ENCODE measurements at places on chromosomes 1 and 21.

DNA sequence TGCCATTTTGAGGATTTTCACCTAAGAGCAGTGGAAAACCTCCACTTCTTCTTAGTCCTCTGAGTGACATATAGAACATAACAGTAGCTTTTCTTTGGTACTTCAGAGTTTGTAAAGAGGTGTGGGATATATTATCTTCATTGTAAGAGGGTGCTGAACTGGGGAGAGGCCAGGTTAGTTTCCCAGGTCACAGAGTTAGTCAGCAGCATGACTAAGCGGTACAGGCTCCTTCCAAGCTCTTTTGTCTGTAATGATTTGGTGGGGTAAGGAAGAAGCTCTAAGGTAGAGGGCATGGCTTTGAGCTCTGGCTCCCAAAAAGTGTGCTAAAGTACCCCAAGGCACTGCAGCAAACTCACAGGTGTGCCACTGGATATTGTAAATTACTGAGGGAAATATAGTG is 325.0 kb upstream of the PLXNA2 start:
- DNase-seq, result no peak
- H3K4me1 ChIP-seq, result no peaks in the 10 kb centered on the region
- H3K27ac ChIP-seq, result no peak overlapping the region
- H3K4me3 ChIP-seq, result no peak overlapping the region

DNA sequence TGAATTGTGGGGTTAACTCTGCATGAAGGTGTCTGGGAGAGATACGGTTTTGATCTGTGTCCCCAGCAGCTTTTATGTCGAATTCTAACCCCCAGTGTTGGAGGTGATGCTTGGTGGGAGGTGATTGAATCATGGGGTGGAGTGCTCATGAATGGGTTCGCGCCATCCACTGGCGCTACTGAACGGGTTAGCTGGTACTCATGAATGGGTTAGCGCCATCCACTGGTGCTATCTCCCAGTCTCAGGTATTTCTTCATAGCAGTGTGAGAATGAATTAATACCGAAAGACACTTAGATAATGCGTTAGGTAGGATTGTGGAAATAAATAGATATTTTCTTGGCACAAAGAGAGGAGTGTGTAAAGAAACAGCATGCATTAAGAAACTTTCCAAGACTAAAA is 32.9 kb upstream of the CLDN8 start:
- no peak overlapping the region for H3K27ac ChIP-seq
- H3K27me3 ChIP-seq, result no peaks in the 10 kb centered on the region
- H3K36me3 ChIP-seq, result no peaks in the 10 kb centered on the region
- H3K4me3 ChIP-seq, result no peak overlapping the region

GRCh38 chr1:172900376-172900997 is 150.3 kb downstream of the TNFSF18 start:
- no peaks in the 10 kb centered on the region for H3K27me3 ChIP-seq
- no peaks in the 10 kb centered on the region for H3K36me3 ChIP-seq
- no peak overlapping the region for H3K27ac ChIP-seq
- no peak for DNase-seq

DNA sequence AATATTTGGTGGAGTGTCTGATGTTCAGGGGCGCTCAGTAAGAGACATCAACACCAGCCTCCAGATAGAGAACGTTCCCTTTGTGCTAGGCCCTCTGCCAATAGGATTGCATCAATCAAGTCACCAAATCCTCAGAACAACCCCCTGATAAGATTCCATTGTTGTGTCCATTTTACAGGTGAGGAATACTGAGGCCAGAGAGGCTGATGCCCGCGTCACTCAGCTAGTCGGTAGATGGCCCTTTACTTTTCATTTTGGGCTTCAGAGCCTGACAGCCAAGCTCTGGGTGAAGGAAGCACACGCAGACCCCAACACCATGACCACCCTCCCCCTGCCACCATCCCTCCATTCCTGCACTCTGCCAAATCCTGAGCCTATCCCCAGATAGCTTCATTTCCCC is 406.2 kb downstream of the PTPRU start:
- H3K4me1 ChIP-seq, result peaks cover 13% of the 10 kb centered on the region
- no peak overlapping the region for H3K4me3 ChIP-seq
- H3K27ac ChIP-seq, result no peak overlapping the region
- H3K27me3 ChIP-seq, result no peaks in the 10 kb centered on the region
- DNase-seq, result no peak

- peak; percentile 71 for DNase-seq
- H3K36me3 ChIP-seq, result peaks cover 12% of the 10 kb centered on the region
- H3K4me1 ChIP-seq, result peaks cover 77% of the 10 kb centered on the region
- peaks cover 30% of the 10 kb centered on the region for H3K27me3 ChIP-seq
Observed at GRCh38 chr1:940107-941014, 16.6 kb downstream of the SAMD11 start.

DNA sequence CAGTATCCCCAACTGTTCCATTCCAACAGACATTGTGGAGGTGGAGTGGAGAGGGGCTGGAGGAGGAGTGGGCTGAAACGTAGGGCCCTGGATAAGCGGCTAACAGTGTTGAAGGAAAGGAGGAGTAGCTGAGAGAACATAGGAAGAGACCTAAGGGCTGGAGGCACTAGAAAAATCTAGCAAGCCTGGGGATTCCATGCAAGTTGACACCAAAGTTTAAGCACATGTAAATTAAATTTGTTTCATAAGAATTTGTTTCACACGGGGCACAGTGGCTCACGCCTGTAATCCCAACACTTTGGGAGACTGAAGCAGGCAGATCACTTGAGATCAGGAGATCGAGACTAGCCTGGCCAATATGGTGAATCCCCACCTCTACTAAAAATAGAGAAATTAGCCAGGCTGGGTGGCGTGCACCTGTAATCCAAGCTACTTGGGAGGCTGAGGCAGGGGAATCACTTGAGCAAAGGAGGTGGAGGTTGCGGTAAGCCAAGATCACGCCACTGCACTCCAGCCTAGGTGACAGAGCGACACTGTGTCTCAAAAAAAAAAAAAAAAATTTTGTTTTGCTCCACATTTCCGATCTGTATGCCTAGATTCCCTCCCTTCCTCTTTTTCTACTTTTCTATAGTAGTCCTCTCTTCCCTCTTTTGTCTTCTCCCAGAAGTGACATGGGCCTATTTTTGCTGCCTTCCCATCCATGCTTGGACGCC is 530 bp upstream of the CD244 start:
- no peak overlapping the region for H3K27ac ChIP-seq
- H3K36me3 ChIP-seq, result no peaks in the 10 kb centered on the region
- H3K27me3 ChIP-seq, result peaks cover 6% of the 10 kb centered on the region
- H3K4me1 ChIP-seq, result no peaks in the 10 kb centered on the region
- DNase-seq, result no peak

- no peak overlapping the region for H3K27ac ChIP-seq
- peaks cover 15% of the 10 kb centered on the region for H3K4me1 ChIP-seq
- peaks cover 27% of the 10 kb centered on the region for H3K27me3 ChIP-seq
- H3K36me3 ChIP-seq, result no peaks in the 10 kb centered on the region
- no peak overlapping the region for H3K4me3 ChIP-seq
Observed at GRCh38 chr1:31745096-31745945, 18.8 kb downstream of the ADGRB2 start.

DNA sequence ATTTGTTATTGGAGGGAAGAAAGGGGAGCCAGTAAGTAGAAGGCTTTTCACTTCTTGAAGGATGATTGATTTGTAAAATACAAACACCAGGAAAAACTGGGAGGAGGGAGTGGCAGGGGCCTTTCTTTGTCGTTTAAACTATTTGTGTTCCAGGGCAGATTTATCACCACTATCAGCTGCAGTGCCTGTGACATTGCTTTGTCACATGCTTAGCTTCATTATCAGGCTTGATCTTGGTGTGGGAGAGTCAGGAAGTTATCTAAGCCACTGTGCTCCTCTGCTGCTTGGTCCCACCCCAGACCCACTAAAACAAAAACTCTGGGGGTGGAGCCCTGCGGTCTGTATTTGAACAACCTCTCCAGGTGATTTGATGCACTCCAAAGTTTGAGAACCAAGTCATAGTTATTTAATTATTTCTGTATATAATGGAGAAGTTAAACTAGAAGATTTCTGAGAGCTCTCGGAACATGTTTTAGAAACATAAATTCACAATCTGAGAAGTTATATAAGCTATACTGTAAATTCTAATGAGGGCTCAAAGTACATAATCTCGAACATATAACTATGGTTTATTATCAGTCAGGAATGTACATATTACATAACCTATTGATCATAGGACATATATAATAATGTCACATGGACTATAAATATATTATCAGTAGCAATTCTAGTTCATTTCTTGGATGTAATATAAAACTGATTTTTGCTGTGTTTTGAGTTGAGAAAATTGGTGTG is 87.9 kb downstream of the CDC14A start:
- no peak for DNase-seq
- no peaks in the 10 kb centered on the region for H3K27me3 ChIP-seq
- H3K4me3 ChIP-seq, result no peak overlapping the region
- H3K4me1 ChIP-seq, result peaks cover 2% of the 10 kb centered on the region
- no peaks in the 10 kb centered on the region for H3K36me3 ChIP-seq

DNA sequence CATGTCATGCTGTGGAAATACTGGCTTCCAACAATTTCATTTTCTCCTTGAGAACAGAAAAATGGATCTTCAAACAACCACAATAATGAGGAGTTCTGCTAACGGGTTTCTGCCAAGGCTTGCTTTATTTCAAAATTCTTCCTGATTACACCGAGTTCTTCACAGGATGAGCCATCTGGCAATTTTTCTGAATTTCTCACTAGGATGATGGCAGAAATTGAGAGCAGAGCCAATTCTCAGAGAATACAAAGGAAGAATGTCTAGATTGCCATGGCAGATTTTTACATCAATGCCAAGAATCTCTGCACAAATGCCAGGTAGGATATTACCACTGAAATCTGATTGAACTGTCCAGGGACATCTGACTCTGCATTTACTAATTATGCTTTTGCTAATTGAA is 619.0 kb upstream of the CHRM3 start:
- H3K27ac ChIP-seq, result no peak overlapping the region
- no peak overlapping the region for H3K4me3 ChIP-seq
- H3K4me1 ChIP-seq, result no peaks in the 10 kb centered on the region

- DNase-seq, result no peak
- no peak overlapping the region for H3K27ac ChIP-seq
- H3K36me3 ChIP-seq, result no peaks in the 10 kb centered on the region
- peaks cover 50% of the 10 kb centered on the region for H3K27me3 ChIP-seq
- no peak overlapping the region for H3K4me3 ChIP-seq
- no peaks in the 10 kb centered on the region for H3K4me1 ChIP-seq
Observed at GRCh38 chr1:25150985-25151495, 81.3 kb downstream of the SYF2 start.

- H3K27ac ChIP-seq, result no peak overlapping the region
- no peaks in the 10 kb centered on the region for H3K4me1 ChIP-seq
- H3K27me3 ChIP-seq, result no peaks in the 10 kb centered on the region
- H3K36me3 ChIP-seq, result no peaks in the 10 kb centered on the region
- no peak overlapping the region for H3K4me3 ChIP-seq
Observed at GRCh38 chr1:107479865-107480350, 339.1 kb downstream of the NTNG1 start.

- H3K36me3 ChIP-seq, result peaks cover 69% of the 10 kb centered on the region
- H3K27me3 ChIP-seq, result no peaks in the 10 kb centered on the region
- H3K27ac ChIP-seq, result no peak overlapping the region
- no peak for DNase-seq
Observed at GRCh38 chr1:12029720-12030339, 10.5 kb downstream of the MIIP start.

GRCh38 chr1:177591155-177591554 is 378.7 kb downstream of the SEC16B start:
- H3K4me3 ChIP-seq, result no peak overlapping the region
- no peaks in the 10 kb centered on the region for H3K27me3 ChIP-seq
- DNase-seq, result no peak
- no peaks in the 10 kb centered on the region for H3K36me3 ChIP-seq
- no peaks in the 10 kb centered on the region for H3K4me1 ChIP-seq

GRCh38 chr1:188237573-188238348 is 1409.0 kb downstream of the PLA2G4A start:
- no peak overlapping the region for H3K4me3 ChIP-seq
- no peaks in the 10 kb centered on the region for H3K27me3 ChIP-seq
- no peaks in the 10 kb centered on the region for H3K36me3 ChIP-seq
- H3K27ac ChIP-seq, result no peak overlapping the region
- no peak for DNase-seq

GRCh38 chr1:222010306-222010705 is 268.4 kb upstream of the DUSP10 start:
- H3K36me3 ChIP-seq, result no peaks in the 10 kb centered on the region
- DNase-seq, result no peak

DNA sequence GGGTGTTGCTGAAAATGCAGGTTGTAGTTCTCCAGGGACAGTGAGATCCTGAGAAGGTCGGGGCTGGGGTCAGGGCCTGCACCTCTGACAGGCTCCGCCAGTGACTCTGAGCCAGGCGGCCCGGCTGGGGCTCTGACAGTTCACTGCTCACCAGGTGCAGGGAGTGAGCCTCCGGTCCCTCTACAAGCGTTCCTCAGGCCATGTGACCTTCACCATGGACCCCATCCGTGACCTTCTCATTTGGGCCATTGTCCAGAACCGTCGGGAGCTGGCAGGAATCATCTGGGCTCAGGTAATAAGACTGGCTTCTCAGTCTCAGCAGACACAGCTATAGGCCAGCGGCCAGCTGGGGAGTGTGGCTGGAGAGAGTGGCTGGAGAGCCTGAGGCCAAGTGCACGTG is 41.8 kb downstream of the TRPM2 start:
- H3K27ac ChIP-seq, result no peak overlapping the region
- H3K27me3 ChIP-seq, result no peaks in the 10 kb centered on the region
- H3K36me3 ChIP-seq, result no peaks in the 10 kb centered on the region
- DNase-seq, result no peak
- H3K4me1 ChIP-seq, result no peaks in the 10 kb centered on the region
- H3K4me3 ChIP-seq, result no peak overlapping the region

- H3K4me1 ChIP-seq, result no peaks in the 10 kb centered on the region
- no peak for DNase-seq
- peaks cover 3% of the 10 kb centered on the region for H3K27me3 ChIP-seq
- no peak overlapping the region for H3K4me3 ChIP-seq
- H3K36me3 ChIP-seq, result no peaks in the 10 kb centered on the region
Observed at GRCh38 chr1:209983953-209984352, 45.9 kb downstream of the SYT14 start.

GRCh38 chr1:20602851-20603450 is 14.1 kb downstream of the CDA start:
- no peak for DNase-seq
- H3K27ac ChIP-seq, result no peak overlapping the region
- no peak overlapping the region for H3K4me3 ChIP-seq
- H3K27me3 ChIP-seq, result no peaks in the 10 kb centered on the region
- peaks cover 8% of the 10 kb centered on the region for H3K4me1 ChIP-seq

DNA sequence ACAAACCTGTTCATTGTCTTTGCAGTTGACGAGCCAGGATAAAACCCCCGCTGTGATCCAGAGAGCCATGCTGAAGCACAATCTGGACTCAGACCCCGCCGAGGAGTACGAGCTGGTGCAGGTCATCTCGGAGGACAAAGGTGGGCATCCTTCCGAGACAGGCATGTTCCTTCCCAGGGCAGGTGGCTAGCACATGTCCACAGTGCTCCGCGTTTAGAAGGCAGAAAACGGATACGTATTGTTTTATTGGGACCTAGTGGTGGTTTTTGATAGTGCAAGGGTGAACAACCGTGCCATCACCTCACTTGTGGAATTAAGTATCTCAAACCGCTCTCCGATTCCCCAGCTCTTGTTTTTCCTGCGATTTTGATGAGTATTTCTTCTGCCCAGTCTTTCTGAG is 115.3 kb downstream of the COLGALT2 start:
- DNase-seq, result no peak
- H3K4me1 ChIP-seq, result peaks cover 2% of the 10 kb centered on the region
- no peak overlapping the region for H3K4me3 ChIP-seq
- H3K36me3 ChIP-seq, result peaks cover 23% of the 10 kb centered on the region
- no peak overlapping the region for H3K27ac ChIP-seq

GRCh38 chr1:90336552-90337324 is 341.8 kb downstream of the ZNF326 start:
- H3K27ac ChIP-seq, result no peak overlapping the region
- H3K27me3 ChIP-seq, result no peaks in the 10 kb centered on the region
- H3K4me1 ChIP-seq, result no peaks in the 10 kb centered on the region
- no peaks in the 10 kb centered on the region for H3K36me3 ChIP-seq

Measured in mesenchymal stem cell (in vitro differentiated cells and primary cell).